ENCODE measurements at places on chromosomes 5 and 9.

DNA sequence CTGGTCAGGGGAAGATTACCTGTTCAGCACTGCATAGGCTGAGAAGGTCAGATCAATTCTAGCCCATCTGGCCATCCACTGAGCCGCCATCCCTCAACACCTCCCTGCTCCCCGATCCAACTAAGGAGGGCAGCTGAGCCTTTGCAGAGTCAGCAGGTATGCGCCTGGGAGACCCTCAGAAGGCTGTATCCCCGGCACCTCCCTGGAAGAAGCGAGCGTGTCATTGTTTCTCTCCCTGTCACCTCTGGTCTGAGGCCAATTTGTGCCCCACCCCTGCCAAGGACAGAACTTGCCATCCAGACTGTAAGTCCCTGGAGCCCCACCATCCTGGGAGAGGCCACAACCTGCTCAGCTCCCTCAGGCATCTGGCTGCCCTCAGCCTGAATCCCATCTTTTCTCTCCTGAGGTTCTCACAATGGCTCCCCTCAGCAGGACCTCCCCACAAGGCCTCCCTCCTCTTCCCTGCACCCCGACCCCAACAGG, 2.6 kb downstream of the CLTB start:
- no peak for DNase-seq

GRCh38 chr5:135821061-135821801, 13.2 kb upstream of the SLC25A48 start:
- DNase-seq, result no peak

DNA sequence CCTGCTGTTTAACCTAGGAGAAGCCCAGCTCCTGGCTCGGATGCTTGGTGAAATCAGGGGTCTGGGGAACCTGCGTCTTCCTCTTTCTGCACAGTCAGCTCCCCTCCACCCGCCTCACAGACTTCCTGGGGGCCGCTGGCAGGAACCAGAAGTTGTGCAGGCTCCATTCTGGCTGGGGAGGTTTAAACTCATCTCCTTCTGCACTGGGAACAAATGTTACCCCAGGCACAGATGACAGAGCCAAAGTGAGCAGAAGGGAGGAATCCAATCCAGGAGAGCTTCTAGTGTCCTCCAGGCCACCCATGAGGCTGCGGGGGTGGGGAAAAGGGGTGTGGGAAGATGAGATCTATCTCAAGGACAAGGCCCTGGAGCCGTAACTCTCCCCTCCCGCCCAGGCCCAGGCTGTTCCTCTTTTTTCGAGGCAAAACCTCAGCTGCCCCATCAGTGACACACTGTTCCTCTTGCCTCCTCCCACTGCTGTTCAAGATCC, 31.2 kb downstream of the KCNMB1 start:
- DNase-seq, result no peak

DNA sequence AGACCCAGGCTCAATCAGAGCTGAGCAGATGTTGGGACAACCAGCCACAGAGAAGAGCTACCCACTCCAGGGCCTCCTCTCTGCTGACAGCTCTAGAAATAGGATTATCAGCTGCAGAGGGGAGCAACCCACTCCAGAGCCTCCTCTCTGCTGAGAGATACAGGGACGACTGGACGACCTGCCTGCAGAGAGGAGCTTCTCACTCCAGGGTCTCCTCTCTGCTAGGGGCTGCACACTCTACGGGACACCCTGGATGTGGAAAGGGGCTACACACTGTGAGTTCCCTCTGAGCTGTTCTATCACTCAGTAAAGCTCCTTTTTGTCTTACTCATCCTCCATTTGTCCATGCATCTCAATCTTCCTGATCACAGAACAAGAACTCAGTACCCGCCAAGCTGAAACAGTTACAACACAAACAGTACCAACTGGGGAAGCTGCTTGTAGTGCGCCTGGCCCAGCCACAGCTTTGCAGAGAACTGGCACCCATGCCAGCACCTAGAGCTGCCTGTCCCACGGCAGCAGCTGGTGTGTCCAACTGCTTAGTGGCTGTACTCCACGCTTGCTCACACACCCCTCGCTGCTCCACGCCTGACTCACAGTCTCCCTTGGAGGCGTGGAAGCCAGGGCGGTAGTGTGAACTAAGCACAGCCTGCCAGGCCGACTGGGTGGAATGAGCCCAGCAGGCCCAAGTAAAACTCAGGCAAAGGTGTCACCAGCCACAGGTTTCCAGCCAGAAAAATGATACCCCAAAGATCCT, 56.8 kb downstream of the PRELID2 start:
- DNase-seq, result no peak

- no peak for DNase-seq
Measured at GRCh38 chr9:114938687-114939575, 8.5 kb upstream of the TNFSF8 start.

Data from left lobe of liver (tissue), 2 donors.